ENCODE measurements at places on chromosomes 4 and X.
A peak's percentile ranks its signal among the peaks of the same experiment; 100 is the strongest.

- no peak for DNase-seq
These were observed 145.7 kb downstream of the RAPGEF2 start for GRCh38 chr4:159248384-159249178.

DNA sequence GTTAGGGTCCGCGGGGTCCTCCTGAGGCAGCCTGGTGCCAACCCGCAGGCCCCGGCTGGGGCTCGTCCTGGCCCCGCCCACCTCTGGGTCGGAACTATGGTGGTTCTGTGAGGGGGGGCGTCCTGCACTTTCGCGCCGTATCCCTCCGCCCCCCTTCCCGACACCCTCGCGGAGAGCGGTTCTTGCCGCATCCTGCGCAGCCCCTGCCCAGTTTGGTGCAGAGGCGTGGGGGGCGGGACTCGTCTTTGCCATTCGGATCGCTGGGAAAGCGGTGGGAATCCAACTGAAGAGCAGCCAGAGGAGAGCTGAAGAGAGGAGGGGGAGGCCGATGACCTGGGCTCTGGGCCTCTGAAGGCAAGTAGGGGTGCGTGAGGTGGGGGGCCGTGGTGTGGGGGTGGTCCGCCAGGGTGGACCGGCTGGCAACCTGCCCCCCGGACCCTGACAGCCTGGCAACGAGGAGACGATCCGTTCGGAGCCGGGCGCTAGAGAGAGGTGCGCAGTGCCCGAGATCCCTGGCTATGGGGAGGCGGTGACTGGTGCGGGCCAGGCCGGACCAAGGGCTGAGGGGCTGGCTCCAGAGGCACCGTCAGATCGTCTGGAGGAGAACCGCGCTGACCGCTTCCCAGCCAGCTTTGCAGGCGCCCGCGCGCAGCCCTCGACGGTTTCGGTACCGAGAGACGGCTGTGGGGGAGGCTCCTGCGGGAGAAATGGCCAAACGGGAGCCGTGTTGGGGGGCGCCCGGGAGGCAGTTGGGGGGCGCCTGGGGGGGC lies at the start of gene GPRASP1:
Gene GPRASP1 (plus strand): TSS at position 242 of the 770 bp plus-strand sequence. CDS start 2,431 bp downstream, outside the sequence.
- peak; percentile 16 for DNase-seq

DNA sequence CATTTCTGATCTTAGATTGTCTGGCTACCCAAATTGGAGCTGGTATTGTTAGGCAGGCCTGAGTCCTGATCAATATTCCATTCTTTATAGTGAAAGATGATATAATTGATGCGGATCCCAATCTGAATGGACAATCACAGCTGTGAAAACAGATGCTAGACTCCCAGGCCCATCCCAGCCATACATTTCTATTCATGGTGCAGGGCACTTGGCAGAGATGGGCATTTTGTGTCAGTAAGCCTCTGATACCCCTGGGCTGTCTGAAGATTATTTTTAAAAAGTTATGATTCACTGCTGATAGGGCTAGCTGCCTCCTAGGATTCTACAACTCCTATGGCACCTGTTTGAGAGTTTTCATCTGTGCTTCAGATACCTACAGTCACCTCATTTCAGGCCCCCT lies 61.2 kb upstream of the TSPAN7 start:
- DNase-seq = no peak

- no peak for DNase-seq
These were observed 110.2 kb downstream of the SLC4A4 start for GRCh38 chr4:71449040-71449439.

- no peak for DNase-seq
These were observed 78.9 kb downstream of the CCDC160 start for GRCh38 chrX:134315866-134316265.

- DNase-seq = no peak
These were observed 640.6 kb downstream of the RPA4 start for GRCh38 chrX:97524340-97524739.

DNA sequence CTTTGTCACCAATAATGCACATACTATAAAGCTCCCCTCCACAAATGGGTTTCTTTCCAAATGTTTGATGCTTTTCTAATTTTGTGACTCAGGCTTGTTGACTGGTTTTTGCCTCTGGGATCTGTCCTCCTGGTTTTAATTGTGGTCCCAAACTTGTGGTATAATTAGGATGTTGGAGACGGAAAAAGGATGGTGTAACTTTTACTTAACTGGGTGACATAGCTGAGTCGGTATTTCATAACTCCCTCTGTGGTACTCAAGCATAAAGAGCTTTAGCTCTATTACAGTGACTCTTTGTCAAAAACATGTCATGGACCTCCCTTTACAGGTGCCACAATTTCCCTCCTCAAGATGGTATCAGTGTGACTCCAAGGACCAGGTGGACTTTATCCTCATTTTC lies 119.7 kb upstream of the RBPJ start:
- DNase-seq = no peak

DNA sequence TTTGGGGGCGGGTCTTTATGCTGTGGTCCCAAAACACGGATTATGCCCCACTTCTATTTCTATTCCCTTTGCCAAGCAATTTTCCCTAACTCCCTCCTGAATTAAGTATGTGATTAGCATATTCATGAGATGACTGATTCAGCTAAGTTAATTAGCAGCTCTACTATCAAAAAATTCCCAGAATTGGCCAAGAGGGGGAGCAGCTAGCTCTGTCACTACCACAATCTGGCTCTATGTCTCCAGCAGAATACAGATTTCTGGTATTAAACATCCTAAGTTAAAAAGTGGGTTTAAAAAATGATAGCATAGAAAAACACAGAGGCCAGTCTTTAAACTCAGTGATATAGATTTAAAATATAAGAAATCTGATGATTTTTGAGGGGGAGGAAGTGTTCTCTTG lies 80.3 kb downstream of the GPC4 start:
- no peak for DNase-seq

DNA sequence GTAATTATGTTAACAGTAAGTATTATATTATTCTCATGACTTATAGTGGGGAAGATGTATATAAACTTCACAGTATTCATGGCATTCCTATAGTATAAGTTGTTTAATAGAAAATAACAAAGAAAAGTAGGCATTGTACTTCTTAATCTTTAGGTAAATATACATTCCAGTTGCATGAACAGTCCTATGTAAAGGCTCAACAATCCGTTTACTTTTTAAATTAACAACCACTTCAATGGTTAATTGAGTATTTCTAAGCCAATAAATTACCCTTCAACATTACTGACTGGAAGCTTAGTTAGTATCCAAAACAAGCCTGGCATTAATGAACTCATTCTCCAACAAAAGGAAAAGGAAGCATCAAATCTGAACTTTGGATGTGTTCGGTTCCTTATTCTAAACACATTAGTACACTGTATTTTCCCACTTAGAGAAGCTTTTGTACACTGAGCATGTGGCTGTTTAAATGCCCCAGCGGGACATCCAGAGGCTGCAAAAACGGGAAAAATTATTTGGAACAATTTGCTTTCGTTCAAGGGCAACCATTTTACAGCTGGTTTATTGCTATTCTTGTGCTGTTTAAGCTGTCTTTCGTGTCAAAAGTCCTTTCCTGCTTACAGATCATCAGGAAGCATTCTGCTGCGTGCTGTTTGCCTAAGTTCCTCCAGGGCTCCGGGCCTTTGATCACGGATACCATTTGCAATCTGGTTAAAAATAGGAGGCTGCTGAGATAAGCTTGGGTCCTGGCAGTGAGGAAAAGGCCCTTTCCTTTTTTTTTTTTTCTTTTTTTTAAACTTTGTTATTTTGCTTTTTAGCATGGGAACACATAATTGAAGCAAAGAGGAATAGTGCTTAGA lies 460.3 kb downstream of the SPRY1 start:
- DNase-seq = no peak

- no peak for DNase-seq
These were observed 299.1 kb downstream of the EVC2 start for GRCh38 chr4:5409237-5409636.

GRCh38 chr4:122131562-122132157 lies 20.5 kb upstream of the BLTP1 start:
- DNase-seq = no peak

- no peak for DNase-seq
These were observed 129.5 kb downstream of the PACRGL start for GRCh38 chr4:20829617-20830357.

GRCh38 chr4:115780835-115781234 lies 667.4 kb upstream of the NDST4 start:
- no peak for DNase-seq

GRCh38 chr4:61152433-61152832 lies 47.7 kb upstream of the ADGRL3 start:
- DNase-seq = no peak

DNA sequence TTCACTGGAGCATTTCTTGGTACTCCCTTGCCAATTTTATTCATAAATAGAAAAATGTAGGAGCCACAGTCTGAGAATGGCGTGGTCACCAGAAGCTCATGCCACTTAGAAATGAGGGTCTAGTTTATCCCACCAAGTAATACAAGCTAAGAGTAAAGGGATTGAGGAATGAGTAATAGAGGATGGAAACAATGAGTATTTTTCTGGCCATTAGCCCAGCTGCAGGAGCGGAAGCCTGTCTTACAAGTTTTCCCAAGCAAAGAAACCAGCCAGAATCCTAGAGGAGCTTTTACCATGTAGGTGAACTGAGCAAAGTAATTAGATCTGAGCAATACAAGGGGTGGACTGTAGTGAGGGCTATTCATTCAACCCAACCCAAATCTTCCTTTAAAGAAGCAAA lies 160.7 kb upstream of the NPY2R start:
- no peak for DNase-seq

GRCh38 chr4:88382621-88383020 lies 4.0 kb downstream of the HERC6 start:
- DNase-seq = no peak

- DNase-seq = no peak
These were observed 363.3 kb downstream of the NAF1 start for GRCh38 chr4:162803378-162803777.

- DNase-seq = no peak
These were observed 23.7 kb upstream of the TLR7 start for GRCh38 chrX:12843061-12843667.

DNA sequence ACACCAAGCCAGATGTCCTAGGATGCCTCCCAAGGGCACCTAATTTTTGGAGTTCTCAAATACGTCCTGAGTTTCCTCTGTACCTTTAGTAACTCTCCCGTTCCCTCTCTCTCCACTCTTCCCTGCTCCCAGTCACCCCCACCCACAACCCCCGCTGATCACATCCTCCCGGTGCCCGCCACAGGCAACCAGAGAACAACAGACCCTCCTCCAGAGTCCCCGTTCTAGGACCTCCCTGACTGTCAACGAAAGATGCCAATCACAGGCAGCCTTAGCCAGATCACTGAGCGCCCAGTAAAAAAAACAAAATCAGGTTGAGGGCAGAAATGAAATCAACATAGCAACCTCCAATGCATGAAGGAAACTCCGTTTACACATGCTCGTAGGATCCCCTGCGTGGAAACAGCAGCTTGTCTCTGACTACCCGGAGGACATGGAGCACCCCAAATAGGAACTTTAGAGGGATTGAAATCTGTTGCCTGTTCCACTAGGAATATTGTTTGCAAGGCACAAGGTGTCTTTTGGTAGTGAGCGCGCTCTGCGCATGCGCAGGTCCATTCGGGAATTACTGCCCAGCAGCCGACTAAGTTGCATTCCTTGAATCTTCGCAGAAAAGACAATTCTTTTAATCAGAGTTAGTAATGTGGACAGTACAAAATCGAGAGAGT lies at the start of gene GABRB1:
Gene GABRB1 (plus strand): TSS at position 557 of the 668 bp plus-strand sequence.
- DNase-seq = peak; percentile 2

- no peak for DNase-seq
These were observed 53.9 kb downstream of the CPZ start for GRCh38 chr4:8646296-8647093.

DNA sequence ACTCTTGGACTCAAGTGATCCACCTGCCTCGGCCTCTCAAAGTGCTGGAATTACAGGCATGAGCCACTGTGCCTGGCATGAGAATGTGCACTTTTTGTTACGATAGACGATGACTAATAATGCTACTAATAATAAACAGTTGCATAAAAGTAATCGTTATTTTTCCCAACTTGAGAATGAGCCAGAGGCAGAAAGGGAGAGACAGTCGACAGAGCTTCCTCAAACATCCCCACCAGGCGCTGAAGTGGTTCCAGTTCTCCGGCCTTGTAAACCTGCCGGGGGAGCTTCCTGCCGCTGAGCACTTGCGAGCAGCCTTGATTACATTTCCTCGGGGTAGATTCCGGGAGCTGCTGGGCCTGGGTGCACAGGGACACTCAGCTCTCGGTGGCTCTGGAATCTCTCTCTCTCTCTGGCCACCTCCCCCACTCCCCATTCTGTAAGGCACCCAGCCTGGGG lies 8.9 kb upstream of the HTRA3 start:
- DNase-seq = peak; percentile 46

DNA sequence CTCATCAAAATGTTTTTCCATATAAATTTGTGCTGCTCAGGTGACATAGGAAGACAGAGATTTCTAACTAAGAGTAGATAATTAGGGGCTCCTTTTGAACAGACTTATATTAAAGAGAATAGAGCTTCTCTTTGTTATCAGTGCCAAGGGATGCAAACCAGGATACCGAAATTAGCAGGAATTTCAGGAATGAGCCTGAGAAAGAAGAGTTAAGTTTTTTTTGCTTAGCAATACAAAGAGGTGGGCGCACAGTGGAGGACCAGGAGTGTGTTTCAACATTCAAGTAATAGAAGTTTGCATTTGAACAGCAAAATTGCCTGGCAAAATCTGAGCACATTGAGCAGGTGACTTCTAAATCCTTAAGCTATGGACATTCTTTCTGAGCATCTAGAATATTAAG lies 541.3 kb downstream of the GBA3 start:
- no peak for DNase-seq

GRCh38 chrX:111490688-111491087 lies 20.8 kb upstream of the SERTM2 start:
- no peak for DNase-seq

DNA sequence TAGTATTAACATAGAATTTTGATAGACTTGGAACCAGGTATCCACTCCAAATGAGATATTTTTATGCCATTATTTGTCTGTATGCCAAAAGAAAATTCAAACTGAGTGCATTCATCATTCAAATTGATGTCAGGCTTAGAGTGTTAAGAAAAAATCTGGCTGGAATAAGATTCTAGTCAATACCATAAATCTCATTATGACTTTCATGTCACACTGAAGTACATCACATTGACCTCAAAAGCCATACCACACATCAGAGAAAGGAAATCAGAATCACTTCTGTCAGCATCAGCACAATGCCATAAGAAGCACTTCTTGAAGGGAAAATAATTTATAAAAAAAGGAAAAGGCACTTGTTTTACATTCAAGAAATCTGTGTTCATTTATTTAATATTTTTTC lies 119.0 kb upstream of the BMP3 start:
- no peak for DNase-seq

DNA sequence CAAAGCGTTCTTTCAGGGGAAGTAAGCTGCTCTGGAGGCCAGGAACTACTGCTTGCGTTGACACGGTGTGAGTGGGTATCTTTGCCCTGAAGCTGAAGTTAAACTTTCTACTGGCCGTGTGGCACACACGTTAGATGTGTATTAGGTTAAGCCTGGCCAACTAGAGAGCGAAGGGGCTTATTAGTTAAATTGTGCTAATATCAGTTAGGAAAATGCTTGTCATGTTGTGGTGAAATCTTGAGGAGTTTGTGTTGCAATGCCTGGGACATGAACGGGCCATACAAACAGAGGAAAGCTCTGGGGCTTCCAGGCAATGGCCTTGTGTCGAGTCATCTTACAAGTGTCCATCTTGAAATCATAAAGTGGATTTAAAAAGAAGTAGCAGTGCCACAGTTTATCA lies 62.6 kb downstream of the NSUN7 start:
- no peak for DNase-seq

- no peak for DNase-seq
These were observed 654.6 kb downstream of the IL1RAPL1 start for GRCh38 chrX:29241809-29242208.

GRCh38 chr4:177023951-177024350 lies 231.2 kb upstream of the VEGFC start:
- DNase-seq = no peak

Measured in NCI-H510A (cell line).